Upper lobe of left lung (tissue), 6 donors: ENCODE measurements at places on chromosomes 5 and 9.

GRCh38 chr9:126758916-126759585 is 45.8 kb upstream of the ZBTB43 start:
- DNase-seq: no peak

GRCh38 chr5:178450121-178451028 is 139.8 kb downstream of the COL23A1 start:
- peak; percentile 38 for DNase-seq

DNA sequence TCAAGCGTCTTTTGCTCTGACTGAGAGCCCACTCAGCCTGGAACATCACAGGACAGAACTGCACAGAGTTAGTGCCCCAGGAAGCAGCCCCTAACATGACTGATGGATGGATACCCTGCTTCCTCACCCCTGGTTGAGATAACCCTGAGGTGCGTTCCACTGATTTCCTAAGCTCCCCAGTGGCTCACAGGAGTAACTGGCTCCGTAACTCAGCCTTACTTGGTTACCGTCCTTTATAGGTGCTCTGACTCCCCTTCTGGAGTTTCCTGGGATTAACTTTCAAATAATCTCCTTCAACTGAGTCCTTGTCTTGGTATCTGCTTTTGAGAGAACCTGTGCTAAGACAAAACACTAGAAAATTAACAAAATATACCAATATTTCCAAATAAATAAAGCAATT is 449.5 kb downstream of the AGTPBP1 start:
- no peak for DNase-seq

DNA sequence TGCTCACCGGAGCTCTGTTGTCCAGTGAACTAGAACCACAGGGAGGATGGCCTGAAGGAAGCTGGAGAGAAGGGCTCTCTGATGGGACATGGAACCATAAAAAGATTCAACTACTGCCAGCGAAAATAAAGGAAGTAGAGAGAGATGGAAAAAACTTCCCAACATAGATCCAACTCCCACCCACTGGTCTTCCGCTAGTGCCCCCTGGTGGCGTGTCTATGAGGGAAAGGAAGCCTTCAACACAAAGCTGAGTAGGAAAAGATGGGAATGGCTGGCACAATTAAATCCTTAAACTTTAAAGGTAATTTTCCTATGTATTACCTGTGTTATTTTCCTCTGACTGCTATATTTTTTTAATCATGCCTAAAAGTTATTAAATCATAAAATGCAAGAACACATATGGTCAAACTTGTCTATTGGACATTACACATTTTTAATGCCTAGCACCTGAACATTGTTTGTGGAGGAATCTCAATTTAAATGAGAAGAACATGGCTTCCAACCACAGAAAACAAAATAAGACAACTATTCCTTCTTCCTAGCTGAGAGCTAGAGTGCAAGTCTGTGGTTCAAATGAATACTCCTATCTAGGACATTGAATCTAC is 51.5 kb downstream of the CEP120 start:
- DNase-seq: peak; percentile 35

DNA sequence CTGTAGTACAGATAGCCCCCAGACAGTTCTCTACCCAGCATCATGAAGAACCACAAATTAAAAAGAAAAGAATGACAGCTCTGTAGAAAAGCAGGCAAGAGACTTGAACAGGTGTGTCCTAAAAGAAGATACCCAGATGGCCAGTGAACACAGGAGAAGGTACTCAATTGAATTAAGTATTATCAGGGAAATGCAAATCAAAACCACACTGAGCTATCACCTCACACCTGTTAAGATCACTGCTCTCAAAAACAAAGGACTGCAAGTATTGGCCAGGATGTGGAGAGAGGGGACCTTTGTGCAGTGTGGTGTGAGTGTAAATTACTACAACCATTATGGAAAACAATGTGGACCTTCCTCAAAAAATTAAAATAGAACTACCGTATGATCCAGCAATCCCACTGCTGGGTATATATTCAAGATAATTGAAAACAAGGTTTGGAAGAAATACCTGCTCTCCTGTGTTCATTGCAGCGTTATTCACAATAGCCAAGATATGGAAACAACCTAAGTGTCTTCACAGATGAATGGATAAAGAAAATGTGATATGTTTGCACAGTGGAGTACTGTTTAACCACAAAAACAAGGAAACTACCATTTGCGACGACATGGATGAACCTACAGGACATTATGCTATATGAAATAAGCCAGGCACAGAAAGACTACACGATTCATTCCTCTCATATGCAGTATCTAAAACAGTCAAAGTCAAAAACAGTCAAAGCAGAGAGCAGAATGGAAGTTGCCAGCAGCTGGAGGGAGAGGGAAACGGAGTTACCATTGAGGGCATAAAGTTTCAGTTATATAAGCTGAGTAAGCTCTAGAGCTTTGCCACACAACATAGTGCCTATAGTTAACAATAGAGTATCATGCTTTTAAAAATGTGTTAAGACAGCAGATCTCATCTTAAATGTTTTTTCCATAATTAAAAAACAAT is 102.6 kb downstream of the WNK2 start:
- DNase-seq: no peak

GRCh38 chr5:79689541-79690466 is at the start of gene CMYA5:
CMYA5 (plus strand) TSS chr5:79689836; CDS start chr5:79689908, 72 bp downstream.
- peak; percentile 33 for DNase-seq

DNA sequence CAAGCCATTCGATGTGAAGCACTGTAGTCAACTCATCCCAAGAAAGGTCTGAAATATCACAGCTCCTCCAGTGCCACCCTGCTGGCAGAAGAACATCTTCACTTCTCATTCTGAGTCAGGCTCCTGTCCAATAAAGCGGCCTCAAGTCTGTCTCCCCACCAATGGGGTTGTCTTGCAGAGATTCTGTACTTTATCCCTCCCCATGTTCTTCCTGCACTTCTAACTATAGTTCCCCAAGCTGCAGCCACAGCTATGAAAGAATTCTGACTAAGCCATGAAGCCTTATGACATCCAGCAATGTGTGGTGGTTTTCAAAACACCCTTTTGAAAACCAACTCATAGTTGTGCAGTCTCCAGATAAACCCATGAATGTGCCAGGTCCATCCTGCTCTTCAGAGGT is 6.8 kb downstream of the MACROH2A1 start:
- DNase-seq: peak; percentile 44

- DNase-seq: peak; percentile 89
Observed at GRCh38 chr5:108380531-108381349, 1.2 kb downstream of the FBXL17 start.

DNA sequence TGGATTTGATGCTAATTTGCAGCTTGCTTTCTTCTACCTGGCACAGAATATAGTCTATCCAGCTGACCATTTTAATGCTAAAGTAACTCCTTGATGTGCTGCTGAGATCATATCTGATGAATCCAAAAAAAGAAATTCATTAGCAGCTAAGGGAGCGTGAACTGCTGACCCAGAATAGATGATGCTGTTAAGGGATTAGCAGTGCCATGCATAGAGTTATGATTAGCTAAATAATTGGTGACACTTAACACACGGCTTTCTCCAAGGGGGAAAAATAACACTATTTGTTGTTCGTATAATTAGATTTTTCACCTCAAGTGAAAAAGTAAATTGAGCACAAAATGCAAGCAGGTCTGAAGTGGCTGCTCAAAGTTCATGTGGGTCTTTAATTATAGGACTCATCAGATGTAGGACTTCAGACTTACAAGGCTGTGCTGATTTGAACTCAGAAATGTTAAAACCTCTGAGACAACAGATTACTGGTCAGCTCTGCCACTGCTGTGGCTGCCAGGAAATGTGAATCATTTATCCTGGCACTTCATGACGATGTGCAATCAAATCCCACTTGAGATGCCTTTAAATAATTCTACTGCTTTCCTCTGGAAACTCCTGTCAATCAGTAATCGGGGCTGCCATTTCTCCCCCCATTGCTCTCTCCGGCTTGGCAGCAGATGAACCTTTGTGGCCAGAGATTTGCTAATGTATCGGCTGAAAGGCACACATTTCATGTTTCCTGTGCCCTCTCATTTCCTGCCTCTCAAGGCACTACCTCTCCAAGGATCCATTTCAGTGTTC is 291.6 kb upstream of the C9orf72 start:
- no peak for DNase-seq

- peak; percentile 94 for DNase-seq
Observed at GRCh38 chr5:69334793-69335268, 2.2 kb upstream of the CCDC125 start.

GRCh38 chr5:18546591-18546990 is 912.3 kb downstream of the TAF11L14 start:
- no peak for DNase-seq

- DNase-seq: no peak
Observed at GRCh38 chr5:106086352-106086751, 1584.4 kb downstream of the EFNA5 start.

GRCh38 chr5:159332800-159333544 is 2.7 kb upstream of the IL12B start:
- DNase-seq: no peak

DNA sequence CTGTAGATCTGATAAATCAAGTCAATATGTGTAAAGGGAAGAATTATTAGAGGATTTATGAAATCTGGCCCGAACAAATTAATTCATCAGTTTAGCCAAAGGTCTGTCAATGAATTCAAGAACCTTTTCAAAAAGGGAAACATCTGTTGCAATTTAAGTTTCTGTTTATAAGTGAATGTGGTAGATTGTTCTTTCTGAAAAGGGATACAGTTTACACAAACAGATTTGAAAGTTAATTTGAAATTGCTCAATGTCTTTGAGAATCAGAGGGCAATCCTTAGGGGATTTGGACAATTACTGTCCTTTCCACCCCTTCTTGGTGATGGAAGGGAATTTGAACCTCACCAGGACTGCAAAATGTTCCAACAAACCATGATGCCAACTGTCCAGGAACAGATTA is 29.7 kb upstream of the ERCC6L2 start:
- DNase-seq: no peak

DNA sequence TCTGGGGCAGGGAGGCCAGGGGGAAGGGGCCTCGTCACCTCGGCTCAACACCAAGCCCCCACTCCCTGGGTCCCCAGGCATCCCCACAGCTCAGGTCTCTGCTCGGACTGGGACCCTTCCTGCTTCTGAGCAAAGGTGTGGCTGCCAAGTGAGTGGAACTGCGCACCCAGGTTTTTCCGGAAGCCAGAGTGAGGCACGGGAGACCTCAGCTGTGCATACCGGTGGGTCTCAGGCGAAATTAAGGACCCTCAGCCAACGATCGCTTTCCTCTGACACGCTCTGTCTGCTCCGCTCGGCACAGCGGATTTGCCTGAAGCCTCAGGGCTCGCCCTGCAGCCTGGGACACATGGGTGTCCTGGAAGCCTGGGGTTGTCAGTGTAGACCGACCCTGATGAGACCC is 41.0 kb upstream of the IRX4 start:
- no peak for DNase-seq

DNA sequence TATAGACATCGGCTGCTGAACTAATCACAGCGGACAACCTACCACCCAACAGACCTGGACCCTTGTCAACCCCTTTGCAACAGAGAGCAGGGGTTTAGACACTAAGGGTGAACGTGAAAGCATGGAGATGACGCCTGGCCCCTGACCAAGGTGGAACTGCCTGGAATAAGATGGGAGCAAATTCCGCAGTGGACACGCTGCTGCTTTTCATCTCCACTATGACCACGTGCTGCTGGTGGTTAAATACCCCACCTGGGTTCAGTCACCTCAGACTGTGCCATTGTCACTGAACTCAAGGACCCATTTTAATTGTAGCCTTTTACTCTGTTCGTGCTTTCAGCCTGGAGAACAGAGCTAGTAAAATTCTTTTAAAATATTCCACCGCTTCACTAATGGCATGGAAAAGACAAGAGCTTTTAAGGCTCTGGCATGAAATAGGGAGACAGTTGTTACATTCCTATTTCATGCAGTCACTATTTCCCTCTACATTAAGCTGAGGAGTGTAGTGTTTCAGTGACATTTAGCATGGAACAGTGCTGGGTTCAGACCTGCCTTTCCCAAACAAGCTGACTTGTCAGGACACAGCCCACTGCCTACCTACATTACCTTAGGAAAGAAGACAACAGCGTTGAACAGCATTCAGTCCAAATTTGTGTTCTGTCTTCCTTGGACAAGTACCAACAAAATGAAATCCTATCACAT is 96.8 kb downstream of the ANKRD18B start:
- DNase-seq: no peak

GRCh38 chr9:112011051-112011620 is 114.5 kb downstream of the UGCG start:
- DNase-seq: no peak

DNA sequence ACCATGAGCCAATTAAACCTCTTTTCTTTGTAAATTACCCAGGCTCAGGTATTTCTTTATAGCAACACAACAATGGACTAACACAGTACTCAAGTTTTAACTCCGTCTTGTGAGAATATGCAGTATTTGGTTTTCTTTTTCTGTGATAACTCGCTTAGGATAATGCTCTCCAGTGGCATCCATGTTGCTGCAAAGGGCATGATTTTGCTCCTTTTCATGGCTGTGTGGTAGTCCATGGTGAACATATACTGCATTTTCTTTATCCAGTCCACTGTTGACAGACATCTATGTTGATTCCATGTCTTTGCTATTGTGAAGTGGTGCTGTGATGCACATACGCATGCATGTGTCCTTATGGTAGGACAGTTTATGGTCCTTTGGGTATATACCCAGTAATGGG is 10.9 kb downstream of the VPS13A start:
- DNase-seq: no peak

DNA sequence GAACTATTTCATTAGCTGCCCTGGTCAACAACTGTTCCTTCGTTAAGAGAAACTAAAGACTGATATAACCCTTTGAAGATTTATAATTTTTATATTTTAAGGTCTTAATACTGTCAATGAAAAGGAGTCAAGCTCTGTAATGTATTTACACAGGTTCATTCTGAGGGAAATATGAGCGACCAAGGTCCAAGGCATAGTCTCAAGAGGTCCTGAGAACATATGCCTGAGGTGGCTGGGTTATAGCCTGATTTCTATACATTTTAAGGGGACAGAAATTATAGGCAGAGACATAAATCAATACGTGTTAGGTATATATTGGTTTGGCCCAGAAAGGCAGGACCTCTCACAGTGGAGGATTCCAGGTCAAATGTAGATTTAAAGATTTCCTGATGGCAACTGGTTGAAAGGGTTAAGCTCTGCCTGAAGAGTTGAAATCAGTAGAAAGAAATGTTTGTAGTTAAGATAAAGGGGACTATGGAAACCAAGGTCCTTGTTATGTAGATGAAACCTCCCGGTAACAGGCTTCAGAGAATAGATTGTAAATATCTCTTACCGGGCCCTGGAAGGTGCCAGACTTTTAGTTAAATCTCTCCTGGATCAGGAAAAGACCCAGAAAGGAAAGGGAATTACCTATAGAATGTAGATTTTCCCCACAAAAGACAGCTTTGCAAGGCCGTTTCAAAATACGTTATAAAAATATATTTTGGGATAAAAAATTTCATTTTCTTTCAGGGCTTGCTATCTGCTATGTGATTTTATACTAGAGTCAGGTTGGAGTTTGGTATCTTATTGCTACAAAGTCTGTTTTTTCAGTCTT is 107.3 kb upstream of the PRLR start:
- no peak for DNase-seq

- no peak for DNase-seq
Observed at GRCh38 chr5:79193643-79194042, 42.3 kb upstream of the JMY start.

DNA sequence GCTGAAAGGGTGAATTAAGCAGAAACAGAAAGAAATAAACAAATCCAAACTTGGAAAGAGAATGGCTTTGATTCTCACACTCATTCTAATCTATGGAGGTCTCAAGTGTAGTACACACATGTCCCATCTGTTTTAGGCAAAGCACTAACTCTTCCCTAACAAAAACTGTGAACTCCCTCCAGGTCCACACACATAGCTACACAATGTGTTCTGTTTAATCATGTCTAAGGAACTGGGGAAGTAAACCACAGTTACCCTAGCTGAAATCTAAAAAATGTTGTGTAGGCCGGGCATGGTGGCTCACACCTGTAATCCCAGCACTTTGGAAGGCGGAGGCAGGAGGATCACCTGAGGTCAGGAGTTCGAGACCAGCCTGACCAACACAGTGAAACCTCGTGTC is 118.7 kb upstream of the FST start:
- DNase-seq: no peak
